ENCODE measurements at places on chromosomes 16 and 17.

GRCh38 chr17:30920282-30920681 lies 1.5 kb upstream of the ADAP2 start:
- DNase-seq: peak; percentile 10

DNA sequence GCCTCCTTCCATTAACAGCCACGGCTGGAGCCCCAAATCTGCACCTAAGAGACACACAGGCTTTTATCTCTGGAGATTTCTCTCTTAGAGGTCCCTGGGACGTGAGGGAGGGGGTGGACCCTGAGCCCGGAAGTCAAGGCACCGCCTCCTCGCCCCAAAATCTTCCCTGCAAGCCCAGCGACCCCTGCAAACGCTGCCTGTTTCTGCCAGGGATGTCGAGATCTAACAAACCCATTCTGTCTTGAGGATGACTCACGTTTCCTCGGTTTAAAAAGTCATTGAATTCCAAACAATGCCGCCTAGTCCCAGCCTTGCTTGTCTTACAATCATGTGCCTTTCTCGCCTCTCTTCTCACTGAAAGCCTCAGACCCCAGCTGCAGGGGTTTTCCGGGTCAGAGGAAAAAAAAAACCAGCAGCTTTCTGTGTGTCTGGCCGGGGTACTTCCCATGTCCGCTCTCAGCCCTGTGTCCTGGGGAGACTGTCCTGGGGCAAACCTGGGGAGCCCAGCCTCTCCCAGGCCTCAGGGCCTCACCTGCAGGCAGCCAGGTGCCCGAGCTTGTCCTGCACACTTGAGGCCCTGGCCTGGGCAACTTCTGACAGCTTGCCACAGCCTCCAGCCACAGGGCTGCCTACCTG lies 15.4 kb downstream of the ARL2BP start:
- peak; percentile 66 for DNase-seq

- DNase-seq: no peak
Measured at GRCh38 chr16:8373676-8374431, 216.5 kb downstream of the TMEM114 start.

GRCh38 chr17:47980541-47980940 lies 9.6 kb downstream of the CDK5RAP3 start:
- DNase-seq: no peak

- no peak for DNase-seq
Measured at GRCh38 chr17:48113201-48113676, 5.7 kb downstream of the SNX11 start.

DNA sequence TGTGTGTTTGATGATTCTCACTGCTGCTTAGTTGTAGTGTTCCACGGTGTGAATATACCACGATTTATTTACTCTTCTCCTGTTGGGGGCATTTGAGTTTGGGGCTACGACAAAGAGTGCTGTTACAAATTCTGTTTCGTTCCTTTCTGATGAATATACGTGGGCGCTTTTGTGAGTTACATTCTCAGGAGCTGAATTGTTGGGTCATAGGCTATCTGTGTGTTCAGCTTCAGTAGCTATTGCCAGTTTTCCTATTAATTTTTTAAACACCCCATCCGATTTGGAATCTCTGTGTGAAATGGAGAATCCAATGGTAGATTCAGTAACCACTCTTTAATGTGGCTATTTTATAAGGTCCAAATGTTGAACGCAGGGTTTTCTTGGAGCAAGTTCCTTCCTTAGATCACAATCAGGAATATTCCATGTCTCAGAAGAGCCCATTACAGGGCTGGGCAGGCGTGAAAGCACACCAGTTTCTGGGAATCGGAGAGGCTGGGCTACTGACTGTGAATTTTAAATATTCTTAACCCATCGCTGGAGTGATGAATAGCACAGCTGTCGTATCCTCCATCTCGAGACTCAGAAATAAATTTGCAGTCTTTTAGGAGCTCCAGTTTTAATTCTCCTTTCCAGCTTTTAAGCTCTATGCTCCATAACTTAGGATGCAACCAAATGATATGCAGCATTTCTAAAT lies 115.9 kb downstream of the PITPNC1 start:
- DNase-seq: peak; percentile 56

GRCh38 chr16:54283725-54284318 lies 2.8 kb downstream of the IRX3 start:
- DNase-seq: no peak

DNA sequence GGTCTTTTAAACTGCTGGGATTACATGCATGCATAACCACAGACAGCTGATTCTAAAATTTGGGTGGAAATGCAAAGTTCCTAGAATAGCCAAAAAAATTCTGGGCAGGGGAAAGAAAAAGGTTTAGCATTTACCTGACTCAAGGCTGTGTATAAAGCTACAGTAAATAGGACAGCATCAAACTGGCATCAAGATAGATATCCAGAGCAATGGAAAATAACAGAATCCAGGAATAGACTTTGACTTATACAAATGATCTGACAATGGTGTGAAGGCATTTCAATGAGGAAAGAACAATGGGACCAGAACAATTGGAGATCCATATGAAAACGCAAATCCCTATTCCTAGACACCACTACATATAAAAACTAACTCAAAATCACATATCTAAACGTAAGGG lies 12.9 kb downstream of the ANKFY1 start:
- no peak for DNase-seq

- no peak for DNase-seq
Measured at GRCh38 chr16:27818246-27818645, 245.3 kb downstream of the GSG1L start.

GRCh38 chr16:10552998-10553491 lies 27.4 kb downstream of the EMP2 start:
- DNase-seq: no peak

- peak; percentile 39 for DNase-seq
Measured at GRCh38 chr17:69335058-69335457, 8.1 kb upstream of the ABCA5 start.

DNA sequence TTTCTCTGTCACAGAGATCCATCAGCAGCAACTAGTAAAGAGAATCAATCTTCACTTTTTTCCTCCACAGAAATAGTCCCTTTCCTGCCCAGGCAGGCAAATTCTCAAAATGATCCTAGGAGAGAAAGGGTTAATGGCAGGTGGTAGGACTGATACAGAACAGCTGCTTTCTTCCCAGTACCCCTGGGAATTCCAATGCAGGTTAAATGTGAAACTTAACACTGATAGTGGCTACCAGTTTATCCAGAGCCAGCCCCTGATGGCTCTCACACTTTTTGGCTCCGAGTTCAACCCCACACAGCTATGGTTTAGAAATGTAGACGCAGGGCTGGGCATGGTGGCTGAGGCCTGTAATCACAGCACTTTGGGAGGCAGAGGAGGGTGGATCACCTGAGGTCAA lies 22.2 kb downstream of the MARVELD3 start:
- no peak for DNase-seq

DNA sequence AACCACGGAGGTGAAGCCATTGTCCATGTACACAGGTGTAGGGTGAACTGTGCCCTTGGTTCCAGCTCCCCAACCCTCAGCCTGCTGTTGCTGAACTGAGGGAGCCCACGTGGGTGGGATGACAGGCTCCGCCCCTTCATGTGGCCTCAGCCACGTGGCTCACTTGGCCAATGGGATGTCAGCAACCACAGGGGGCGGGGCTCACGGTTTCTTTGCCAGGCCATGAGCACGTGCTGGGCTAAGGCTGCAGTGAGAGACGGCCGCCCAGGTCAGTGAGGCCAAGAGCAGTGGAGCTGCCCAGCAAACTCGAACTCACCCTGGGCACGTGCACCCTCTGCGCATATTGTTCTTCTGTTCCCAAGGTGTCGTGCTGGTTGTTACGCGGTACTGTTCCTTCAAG lies 282.6 kb downstream of the IRF8 start:
- no peak for DNase-seq
